HCT116 (cell line): ENCODE measurements at places on chromosomes 2 and 18. TPM values are rescaled to one million over a fixed set of nuclear protein-coding genes. Genes with fewer than 3 reads are reported as not detected.

GRCh38 chr18:28995319-28995718 is 818.4 kb upstream of the CDH2 start:
- DNase-seq: peak; percentile 0

Gene VSNL1
- total RNA-seq: 4.6 TPM

Gene NUP35
- 33.4 TPM for total RNA-seq

DNA sequence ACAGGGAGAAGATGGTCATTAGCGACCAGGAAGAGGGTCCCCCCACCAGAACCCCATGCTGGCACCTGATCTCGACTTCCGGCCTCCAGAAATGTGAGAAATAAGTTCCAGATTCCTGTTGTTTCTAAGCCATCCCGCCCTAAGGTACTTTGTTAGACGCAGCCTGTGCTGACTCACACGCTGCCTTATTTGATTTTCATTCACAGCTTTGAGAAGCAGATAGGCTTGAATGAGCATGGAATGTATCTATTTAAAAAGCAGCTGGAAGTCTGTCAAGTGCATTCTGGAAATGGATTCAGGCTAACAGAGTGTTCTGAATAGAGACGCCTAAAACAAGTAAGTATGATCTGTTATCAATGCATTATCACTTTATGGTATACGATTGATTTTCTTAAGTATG is 8.3 kb upstream of the IL1R2 start:
- no peak for DNase-seq

GRCh38 chr2:208407667-208408066 is 1.1 kb downstream of the PTH2R start:
- no peak for DNase-seq

Gene TFPI
- 29.1 TPM for total RNA-seq

DNA sequence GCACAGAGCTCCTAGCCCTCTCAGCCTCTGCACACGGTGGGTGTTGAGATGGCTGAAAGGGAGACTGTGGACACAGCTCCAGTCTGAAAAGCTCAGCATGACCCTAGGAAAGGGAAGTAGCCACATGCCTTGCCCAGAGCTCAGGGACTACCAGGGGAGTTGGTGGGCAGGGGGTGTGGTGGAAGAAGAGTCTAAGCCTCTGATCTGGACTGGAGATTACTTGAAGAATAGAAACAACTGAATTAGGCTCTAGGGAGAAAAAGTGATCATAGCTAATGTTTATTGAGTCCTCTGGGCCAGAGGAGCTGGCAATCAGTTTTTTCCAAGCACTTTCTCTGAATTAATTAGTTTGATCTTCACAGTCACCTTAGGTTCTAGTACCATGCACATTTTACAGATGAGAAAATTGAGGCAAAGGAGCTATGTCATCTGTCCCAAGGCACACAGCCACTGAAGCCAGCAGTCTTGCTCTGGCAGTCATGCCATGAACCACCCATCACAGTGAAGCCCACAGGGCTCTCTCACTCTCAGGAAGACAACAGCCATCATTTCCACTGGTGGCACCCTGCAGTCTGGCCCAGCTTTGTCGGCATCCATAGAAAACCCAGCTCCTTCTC is 10.3 kb downstream of the SDC1 start:
- DNase-seq: no peak

Gene SH2D6
- total RNA-seq: 2.7 TPM

GRCh38 chr2:221779614-221780067 is 207.5 kb upstream of the EPHA4 start:
- no peak for DNase-seq

GRCh38 chr2:167177196-167177595 is 288.9 kb downstream of the XIRP2 start:
- no peak for DNase-seq

DNA sequence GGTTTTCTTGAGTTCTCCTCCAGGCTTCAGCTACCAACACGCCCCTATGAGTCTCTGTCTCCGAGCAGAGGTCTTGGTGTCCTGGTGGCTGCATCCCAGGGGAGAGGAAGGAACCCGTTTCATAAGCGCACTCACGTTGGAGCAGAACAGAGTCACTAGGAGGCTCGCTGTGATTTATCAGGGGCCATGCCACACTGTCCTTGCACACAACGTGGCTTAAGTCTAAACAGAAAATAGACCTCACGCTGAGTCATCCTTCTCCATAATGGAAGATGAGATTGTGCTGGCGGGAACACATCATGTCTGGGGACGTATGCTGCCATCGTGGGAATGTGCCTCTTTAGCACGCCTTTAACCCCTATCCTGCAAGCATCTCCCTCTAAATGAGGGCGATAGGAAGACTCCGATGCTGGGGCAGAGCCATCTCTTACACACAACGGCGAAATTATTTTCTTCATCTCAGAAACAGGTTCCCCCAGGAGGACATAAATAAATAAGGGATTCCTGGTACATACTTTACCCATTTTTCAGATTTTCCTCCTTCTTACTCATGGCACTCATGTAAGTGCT is 211.4 kb downstream of the KLHL29 start:
- no peak for DNase-seq

Gene UGT1A5
- total RNA-seq: not detected

- no peak for DNase-seq
Measured at GRCh38 chr18:75246721-75247610, 36.4 kb downstream of the TSHZ1 start.

GRCh38 chr2:212037062-212037461 is 501.5 kb downstream of the ERBB4 start:
- DNase-seq: no peak

Gene COL3A1
- total RNA-seq: 1.0 TPM

Gene BCL2L11
- 17.8 TPM for total RNA-seq

Gene LGALSL
- 14.2 TPM for total RNA-seq

Gene LNPK
- total RNA-seq: 22.3 TPM

DNA sequence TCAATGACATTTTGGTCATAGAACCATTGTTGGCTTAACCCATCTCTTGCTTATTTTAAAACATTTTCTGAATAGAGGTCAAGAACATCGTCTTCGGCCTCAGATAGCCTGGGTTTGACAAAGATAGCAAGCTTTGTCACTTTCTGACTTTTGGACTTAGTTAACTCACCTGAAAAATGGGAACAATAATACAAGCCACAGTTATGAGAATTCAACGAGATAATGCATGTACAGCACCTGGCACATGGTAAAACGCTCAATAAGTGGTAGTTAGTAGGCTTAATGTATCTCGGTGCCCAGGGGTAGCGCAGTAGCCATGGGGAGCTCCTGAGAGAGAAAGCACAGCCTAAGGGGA is 446 bp upstream of the COPS7B start:
- DNase-seq: no peak

DNA sequence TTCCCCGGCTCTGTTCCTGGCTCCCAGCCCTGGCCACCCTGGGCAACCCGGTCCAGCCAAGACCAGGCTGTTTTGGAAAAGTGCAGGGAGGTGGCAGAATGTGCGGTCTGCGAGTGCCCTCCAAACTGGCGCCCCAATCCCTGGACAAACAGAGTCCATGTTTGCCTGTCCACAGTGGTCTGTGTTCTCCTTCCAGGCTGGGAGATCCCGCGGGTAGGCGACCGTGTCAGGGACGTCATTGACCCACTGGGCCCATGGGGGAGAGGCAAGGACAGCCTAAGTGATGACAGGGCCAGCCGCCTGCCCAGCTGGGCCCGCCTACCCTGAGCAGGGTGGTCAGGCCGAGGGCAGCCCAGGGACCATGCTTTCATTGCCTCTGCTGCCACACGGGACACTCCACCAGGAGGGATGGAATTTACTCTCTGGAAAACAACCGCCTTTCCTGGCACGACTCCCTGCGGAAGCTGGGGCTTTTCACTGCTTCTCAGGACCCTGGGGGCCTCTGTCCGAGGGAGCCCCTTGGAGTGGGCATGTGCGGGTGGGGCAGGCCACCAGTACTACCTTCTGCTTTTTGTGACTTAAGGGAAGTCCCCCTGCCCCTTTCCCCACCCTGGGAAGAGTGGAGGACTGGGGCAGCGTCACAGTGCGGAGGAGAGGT is 20.1 kb downstream of the CYP26B1 start:
- no peak for DNase-seq

GRCh38 chr2:173606619-173607248 is 252.1 kb downstream of the CDCA7 start:
- no peak for DNase-seq

GRCh38 chr18:50397023-50397422 is 22.2 kb downstream of the SKA1 start:
- DNase-seq: no peak

DNA sequence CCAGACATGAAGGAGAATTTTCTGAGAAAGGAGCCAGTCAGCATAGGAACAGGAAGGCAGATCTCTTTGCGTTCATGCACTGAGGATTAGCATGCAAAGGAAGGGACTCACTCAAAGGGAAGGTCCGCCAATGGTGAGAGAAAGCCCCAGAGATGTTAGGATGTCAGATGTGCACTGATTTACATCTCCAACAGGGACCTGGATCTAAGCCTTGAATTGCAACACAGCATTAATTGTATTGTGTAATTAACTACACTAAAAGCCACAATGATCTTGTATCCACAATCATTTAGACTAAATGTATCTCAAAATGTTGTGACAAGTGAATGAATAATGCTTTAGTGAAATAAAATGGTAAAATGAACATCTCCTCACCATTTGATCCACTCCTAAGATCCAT is 4.2 kb downstream of the SERPINB5 start:
- DNase-seq: no peak

GRCh38 chr2:222577341-222577740 is 78.6 kb downstream of the FARSB start:
- no peak for DNase-seq

DNA sequence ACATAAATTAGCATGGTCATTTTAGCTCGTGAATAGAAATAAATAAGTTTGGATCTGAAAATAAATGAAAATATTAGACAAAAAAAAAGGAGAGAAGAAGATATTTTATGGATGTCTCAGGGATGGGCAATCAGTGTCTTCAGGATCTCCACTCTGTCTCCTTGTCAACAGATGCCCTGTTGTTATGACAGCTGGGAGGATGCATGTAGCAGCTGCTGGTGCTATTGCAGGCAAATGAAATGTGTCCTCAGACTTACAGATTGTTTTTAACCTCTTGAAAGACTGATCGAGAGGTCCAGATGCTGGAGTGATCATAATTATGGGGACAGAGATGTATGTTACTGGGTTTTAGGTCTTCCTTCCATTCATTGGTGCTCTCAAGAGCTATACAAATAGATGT is 24.7 kb upstream of the ARL4C start:
- no peak for DNase-seq

GRCh38 chr18:24395049-24395795 is 2.4 kb downstream of the OSBPL1A start:
- no peak for DNase-seq

DNA sequence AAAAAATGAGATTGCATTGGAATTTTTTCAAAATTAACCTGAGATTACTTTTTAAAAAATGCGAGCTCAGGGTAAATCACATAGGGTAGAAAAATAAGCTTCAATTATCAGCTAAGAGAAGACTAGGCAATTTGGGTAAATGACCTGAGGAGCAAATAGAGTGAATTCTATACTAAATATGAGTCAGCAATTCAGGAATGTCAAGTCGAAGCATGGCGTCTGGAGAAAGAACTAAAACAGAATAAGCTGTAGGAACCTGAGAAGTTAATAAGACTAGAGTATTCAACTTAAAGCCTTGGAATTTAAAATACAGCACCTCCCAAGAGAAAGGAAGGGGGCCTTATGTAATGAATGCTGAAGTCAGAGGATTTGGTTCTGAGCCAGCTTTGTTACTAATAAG is 487.0 kb downstream of the SUCLG1 start:
- DNase-seq: no peak

Gene MYO7B
- total RNA-seq: 0.07 TPM

DNA sequence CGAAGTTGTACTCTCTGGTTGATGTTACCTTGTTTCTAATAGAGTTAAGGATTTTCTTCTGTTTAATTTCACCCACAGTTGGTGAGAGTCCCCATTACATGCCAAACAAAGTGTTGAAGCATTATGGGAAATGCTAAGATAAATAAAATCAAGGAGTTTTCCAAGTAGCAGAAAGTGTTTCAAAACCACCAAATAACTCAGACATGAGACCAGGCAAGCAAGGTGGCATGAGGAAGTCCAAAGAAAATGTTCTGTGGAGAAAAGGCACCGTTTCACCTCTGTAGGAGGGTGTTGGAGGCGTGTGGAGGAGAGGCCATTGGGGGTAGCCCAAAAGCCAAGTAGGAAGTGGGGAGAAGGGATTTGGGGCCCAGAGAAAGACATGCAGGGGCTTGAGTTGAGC is 8.7 kb downstream of the CFAP221 start:
- DNase-seq: no peak

DNA sequence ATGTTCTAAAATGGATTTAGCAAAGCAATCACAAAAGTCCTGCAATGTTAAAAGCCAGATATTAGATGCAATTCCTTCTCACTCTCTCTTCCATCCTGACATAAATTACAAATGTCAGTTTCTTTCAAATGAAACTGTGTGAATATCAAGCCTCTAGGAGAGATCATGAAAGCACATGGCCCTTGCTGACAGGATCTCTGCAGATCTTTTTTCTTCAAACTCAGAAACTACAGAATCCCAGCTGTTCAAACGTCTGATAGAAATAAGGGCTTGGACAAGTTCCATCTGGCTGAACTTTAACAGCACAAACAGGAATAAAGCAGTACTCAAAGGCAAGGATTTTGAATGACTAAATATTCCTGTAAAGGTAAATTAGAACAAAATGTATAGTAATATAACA is 47.6 kb downstream of the PDE1A start:
- DNase-seq: no peak

GRCh38 chr2:136441979-136442714 is 323.2 kb upstream of the THSD7B start:
- DNase-seq: no peak

Gene TCF7L1
- 10.3 TPM for total RNA-seq

DNA sequence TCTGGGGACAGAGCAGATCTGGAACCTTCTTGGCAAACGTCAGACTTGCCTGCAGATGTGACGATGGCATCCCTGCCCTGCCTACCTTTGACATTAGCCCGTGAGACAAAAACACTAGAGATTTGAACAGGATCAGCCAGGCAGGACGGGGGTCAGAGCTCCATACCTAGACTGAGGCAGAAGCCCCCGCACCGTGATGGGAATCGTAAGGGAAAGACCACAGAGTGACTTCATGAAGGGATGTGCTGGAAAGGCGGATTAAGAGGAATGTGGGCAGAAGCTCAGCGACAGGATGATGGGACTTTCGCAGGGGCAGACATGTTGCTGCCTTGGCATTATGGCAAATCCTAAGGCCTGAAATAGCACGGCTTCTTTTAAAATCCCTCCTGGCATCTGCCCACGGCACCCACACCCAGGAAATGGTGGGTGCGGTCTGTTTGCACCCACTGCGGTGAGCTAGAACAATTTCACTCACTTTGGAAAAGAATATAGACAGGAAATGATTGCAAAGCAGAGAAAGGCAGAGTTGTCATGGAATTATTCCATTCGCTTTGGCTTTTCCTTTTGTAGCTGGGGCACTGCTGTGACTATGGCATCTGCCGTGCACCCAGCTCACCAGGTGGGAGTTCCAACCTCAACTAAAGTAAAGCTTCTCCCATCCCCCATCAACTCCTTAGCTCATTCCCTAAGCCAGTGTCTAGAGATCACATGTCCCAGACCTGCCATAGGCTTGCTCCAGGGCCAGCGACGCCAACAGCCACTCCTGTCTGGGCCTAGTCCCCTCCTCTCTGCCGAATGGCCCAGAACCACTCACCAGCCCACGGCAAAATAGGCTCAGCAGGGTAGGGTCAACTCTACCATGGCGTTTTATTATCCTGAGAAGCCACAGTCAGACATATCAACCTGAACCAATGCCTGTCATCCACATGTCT is 112.7 kb upstream of the NPAS2 start:
- DNase-seq: no peak

GRCh38 chr18:48250918-48251317 is 158.3 kb downstream of the ZBTB7C start:
- DNase-seq: no peak

Gene ACMSD
- not detected for total RNA-seq
